ENCODE measurements at places on chromosomes 4 and X.
A peak's percentile ranks its signal among the peaks of the same experiment; 100 is the strongest.

DNA sequence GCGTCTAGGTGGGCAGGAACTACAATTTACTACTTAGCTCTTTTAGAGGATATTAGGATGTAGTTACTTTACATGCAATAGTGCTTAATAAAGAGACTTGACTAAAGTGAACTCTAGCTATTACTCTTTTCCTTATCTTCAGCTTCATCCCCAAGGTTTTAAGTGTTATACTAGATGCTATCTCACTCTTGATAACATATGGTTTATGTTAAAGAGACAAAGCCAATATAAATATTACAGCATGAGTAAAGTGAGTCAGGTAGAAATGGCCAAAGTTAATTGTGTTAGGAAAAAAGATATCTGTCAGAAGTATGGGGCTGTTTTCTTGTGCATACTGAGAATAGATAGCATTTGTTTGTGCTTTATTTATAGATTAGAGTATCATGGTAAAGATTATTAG, 80.5 kb downstream of the STAG2 start:
- DNase-seq: no peak

DNA sequence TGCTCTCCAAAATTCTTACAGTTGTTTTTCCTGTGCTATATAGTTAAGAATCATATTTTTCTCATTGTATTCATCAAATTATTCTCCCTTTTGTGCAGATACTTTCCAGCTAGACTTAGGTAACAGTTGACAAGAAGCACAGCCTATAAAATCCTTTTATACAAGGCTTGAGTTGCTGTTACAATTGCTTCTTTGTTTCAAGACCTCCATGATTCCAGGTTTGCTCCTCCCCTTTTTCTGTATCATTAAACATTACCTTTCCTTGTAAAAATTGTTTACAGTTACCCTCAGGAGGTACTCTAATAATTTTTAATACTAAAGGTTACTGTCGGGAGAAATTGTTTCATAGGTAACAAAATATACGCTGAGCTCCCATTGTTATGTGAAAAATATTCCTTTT, 192.3 kb upstream of the GRID2 start:
- no peak for DNase-seq

DNA sequence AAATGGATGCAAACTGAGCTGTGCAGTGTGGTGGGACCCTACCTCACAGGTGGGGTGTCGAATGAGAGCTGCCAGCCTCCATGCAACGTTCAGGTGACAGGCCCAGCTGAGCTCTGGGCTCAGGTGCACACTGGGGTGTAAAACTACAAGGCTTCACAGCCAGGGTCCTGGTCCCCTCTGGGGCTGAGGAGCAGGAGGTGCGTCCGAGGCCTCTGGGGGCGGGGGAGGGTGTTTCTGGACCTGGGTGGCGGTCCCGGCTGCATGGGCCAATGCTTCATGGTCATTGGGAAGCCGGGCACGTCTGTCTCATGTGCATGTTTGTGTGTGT, 26.5 kb upstream of the SORCS2 start:
- no peak for DNase-seq

- DNase-seq: no peak
These were observed 15.3 kb downstream of the AMER1 start for GRCh38 chrX:64190136-64190740.

GRCh38 chr4:70681704-70682103, 6.6 kb upstream of the UTP3 start:
- DNase-seq: no peak

- DNase-seq: no peak
These were observed 149.3 kb upstream of the SLC4A4 start for GRCh38 chr4:71189471-71189870.

GRCh38 chr4:181807771-181808170, 435.4 kb upstream of the TENM3 start:
- no peak for DNase-seq

DNA sequence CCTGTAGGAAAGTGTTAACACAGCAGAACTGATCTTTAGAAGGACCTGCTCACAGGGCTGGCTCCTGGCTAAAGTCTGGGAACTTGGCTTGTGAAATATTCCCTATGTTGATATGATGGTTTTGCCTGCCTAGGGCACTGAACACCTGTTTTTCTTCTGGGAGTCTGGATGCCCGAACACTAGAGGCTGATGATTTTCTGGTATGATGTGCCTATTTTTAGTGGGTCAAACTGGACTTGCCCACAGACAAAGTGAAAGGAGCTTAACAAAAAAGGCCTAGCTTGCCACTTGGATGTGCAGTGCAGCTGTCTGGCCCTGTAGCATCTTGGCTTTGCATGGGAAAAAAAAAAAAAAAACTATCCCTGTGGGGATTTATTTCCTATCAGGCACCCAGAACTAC, 39.1 kb downstream of the ZNF674 start:
- DNase-seq: no peak

DNA sequence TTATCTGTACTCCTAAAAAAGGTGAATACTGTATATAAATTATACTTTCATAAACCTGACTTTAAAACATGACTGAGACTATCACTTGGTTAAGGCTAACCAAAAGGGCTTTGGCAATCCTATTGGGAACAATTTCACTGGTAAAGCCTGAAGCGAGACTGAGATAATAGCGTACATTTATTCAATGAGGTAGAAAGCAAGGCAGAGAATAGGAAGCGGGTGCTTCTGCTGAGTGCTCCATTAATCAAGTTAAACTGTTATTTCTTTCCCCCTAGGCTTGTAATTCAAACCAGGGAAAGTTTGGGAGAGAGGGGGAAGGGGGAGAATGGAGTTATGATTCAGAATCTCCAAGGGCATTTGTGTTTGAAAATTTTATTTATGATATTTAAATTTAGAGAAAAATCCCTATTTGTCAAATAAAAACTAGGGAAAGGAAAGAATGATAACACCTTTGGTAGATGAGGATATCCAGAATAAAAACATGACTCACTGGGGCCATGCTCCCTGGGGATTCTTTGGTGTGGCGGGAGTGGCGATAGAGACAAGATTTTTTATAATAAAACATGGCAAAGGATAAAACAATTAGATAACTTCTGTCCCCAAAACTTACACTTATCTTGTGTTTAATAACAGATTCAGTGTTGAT, 34.6 kb upstream of the SORBS2 start:
- DNase-seq: no peak

DNA sequence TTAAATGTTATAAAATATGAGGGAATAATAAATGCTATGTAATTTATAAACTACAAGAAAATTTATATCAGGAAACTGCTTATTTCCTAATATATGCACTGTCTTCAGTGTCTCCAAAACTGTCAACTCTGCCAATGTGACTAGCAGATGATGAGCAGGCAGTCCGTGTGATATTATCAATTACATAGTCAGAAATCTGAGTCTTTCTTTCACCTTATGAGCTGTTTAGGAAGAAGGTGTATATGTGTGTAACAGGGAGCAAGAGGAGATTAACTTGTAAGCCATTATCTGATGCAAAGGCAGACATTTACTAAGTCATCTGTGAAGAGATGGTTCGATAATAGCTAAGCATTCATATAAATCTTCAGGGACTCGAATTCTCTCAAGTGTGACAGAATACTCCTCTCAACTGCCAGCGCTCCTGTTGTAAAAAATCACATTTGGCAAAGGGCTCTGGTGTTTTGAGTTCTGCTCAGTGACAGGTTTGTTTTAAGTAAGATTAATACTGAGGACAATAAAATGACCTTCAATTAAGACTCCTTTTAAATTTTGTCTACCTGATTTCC, 79.7 kb downstream of the SNCA start:
- no peak for DNase-seq

DNA sequence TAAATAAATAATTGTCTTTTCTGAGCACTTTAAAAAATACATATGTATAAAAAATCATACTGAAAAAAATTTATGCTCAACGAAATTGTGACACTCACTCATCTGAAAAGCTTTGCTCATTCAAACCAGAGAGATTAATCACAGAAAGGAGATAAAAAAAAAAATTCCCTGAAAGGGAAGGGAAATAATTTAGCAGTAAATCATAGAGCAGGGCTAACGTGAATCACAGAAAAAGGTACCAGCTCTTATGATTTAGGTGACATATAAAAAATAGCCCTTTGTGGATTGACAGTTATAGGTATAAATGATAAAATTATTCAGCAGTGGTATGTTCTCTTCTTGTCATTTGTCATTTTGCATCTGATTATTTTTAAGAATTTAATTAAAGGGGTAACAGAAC, 552.7 kb upstream of the TENM3 start:
- DNase-seq: no peak

GRCh38 chr4:20043991-20044390, 207.7 kb upstream of the SLIT2 start:
- peak; percentile 22 for DNase-seq

DNA sequence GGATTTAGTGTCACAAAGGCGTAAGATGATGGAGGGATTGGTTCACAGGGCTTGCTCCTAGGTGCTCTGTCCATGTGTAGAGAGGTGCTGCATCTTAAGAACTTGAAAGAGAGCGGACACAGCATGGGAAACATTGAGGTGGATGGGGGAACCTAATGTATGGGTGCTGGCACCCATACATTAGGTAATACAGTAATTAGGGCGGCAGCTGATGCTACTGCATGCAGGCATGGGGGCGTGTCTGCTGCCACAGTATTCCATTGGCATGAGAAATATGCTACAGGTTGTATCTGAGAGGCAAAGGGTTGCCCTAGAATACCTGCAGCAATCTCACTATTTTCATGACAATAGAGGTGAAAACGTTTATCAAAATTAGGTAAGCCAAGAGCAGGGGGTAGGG, 45.8 kb upstream of the UXT start:
- no peak for DNase-seq

DNA sequence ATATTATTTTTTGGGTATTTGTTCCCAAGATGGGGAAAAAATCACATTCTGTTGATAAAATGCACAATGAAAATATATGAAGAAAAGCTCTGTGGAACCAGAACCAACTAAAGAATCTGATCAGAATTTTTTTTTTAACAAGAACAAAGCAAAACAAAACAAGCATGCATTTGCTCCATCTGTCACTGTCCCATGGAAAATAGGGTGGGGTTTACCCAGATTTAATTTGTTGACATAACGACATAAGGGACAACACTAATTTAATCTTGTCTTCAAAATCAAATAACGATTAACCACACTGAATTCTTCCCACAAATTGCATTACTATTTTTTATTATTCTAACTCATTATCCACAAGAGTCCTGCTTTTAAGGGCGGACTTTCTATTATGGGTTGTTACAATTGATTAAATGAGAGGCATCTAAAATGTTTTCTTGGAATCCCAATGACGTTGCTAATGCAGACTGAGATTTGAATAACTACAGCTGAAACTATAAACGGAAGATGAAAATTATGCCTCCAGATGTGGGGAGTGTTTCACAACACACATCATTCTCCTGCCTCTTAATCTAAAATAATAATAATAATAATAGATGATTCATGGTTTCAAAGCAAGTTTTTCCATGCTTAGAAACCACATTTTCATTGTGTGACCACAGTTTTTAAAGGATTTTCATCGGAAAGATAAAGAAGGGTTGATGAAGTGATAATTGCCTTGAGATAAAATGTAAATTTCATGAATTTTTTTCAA, 307.0 kb upstream of the CPEB2 start:
- DNase-seq: no peak

- no peak for DNase-seq
These were observed 40.8 kb upstream of the FAM47B start for GRCh38 chrX:34901761-34902160.

GRCh38 chr4:138410266-138410665, 168.1 kb upstream of the SLC7A11 start:
- no peak for DNase-seq

GRCh38 chr4:52032005-52032404, 6.1 kb downstream of the SGCB start:
- DNase-seq: no peak

GRCh38 chr4:89939994-89940393, 45.3 kb downstream of the MMRN1 start:
- peak; percentile 5 for DNase-seq

DNA sequence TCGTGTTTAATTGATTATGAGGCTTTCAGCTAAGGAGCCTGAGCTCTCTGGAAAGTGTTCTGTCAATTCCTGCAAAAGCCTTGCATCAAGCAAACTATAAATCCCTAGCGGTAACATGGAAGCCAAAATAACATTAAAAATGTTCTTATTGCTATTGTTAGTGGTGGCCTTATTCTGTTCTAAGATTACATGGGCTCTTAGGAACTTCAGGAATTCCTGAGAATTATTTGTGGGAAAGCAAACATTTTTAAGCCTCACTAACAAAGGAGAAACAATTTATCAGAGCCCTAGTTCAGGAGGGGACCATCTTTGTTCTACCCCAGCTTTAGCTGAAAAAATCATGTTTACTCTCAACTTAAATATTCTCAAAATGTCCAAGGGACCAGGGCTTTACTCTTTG, 119.6 kb downstream of the PAPSS1 start:
- DNase-seq: no peak

GRCh38 chr4:55018521-55018920, 106.9 kb downstream of the KDR start:
- DNase-seq: no peak

- DNase-seq: no peak
These were observed 14.3 kb upstream of the PDHA2 start for GRCh38 chr4:95825546-95825945.

GRCh38 chrX:17521871-17522693, 147.1 kb downstream of the NHS start:
- DNase-seq: peak; percentile 5

DNA sequence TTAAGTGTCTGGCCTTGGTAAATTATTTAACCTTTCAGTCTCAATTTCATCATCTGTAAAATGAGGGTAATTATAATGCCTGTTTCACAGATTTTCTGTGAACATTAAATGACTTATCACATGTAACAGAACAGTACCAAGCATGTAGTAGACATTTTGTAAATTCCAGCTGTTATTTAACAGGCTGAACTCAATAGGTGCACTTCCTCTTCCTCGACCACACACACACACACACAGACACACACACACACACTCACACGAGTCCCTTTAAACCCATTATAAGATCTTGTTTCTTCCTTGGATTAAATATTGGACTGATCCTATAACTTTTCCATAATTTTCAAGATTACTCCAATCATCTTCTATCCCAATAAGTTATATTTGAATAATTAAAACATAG, 53.4 kb upstream of the COL25A1 start:
- DNase-seq: no peak

DNA sequence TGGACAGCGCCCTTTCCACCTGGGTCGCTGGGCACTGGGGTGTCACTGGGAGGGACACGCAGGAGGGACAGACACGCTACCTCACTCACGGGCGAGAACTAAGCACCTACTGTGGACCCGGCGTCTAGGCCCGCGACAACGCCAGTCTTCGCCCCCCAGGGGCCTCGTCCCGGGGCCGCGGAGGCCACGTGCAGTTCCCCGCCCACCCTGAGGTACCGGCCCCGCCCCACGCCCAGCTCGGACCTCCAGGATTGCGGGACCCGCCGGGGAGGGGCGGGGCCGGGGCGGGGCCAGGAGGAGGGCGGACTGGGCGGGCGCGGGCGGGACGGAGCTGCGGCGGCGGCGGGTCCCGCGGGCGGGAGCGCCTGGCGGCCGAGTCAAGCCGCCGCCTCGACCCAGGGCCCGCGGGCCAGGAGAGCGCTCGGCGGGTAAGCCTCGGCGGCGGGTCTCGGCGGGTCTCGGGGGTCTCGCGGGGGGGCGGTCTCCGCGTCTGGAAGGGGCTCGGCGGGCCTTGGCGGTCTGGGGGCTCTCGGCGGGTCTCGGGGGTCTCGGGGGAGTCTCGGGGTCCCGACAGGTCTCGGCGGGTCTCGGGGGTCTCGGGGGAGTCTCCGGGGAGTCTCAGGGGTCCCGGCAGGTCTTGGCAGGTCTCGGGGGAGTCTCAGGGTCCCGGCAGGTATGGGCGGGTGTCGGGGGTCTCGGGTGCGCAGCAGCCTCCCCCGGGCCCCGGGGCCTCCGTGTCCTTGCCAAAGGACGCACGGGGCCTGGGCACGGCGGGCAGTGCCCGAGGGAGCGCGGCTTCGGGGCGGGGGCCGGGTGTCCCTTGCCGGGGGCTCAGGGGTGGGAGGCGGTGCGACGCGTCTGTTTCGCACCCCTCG, at the start of gene SH3BP2:
Gene SH3BP2 (plus strand): TSS at position 375 of the 875 bp plus-strand sequence. CDS start 27,533 bp downstream, outside the sequence.
- DNase-seq: peak; percentile 64
